Activated CD8-positive, alpha-beta memory T cell treated with anti-CD3 and anti-CD28 coated beads, Interleukin-2, amount 10 ng/mL, durations not matched to agents 7 days and 5 days (primary cell): ENCODE measurements at places on chromosomes 3 and 15.

GRCh38 chr3:171874251-171874681 is 31.1 kb downstream of the TMEM212 start:
- DNase-seq, result no peak

DNA sequence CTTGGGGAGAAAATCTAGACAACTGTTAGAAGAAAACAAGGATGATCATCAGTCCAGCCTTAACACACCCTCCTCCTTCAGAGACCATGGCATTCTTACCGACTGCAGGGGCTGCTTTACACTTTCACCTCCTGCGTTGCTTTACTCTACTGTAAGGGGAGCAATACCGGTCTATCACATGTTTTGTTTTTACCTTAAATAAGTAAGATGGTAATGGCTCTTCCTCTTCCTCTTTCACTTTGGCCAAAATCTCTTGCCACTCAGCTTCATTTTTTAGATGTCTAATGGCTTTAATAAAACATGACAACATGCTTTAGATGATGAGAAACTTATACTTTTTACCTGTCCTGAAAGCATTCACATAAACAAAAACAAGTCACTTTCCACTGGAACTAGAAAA is 33.4 kb upstream of the STIMATE start:
- no peak for DNase-seq

GRCh38 chr3:147390589-147391569 is 15.5 kb downstream of the ZIC4 start:
- no peak for DNase-seq

GRCh38 chr15:28921919-28922706 is 36.3 kb downstream of the APBA2 start:
- no peak for DNase-seq

- no peak for DNase-seq
Observed at GRCh38 chr3:123329636-123330340, 119.1 kb downstream of the ADCY5 start.

DNA sequence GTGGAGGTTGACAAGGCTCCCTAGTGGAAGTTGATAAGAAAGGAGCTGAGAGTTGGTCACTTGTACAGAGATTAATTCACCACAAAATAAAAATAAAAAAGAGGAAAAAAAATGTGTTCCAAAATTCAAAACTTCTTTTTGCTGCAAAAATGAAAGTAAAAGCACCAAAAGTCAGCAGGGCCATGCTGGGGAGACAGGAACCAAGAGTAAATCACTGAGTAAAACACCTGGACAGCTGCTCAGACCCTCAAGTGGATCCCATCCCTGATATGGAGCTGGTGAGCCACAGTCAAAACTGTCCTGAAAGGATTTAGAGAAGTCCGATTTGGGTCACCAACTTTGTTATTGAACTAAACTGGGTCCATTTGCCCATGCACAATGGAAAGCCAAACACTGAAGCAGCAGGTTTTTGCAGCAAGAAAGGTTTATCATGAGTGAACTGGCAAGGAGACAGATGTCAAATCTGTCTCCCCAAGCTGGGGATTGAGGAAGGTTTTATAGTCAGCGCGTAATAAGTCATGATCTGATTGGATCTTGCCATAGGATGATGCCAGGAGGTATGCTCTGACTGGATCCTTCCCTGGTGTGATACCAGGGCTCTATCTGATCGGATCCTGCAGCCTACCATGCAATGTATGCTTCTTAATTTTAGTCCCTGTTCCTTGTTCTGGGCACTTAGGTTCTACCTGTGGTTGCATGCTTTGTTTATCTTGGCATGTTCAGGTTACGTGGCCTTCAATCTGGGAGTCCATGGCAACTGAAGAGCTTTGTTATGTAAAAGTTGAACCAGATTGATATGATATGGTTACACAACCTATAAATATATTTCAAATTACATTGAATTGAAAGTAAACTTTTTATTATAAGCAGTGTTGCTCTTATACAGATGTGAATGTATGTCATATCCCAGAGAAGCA is 313.2 kb downstream of the POLQ start:
- no peak for DNase-seq

DNA sequence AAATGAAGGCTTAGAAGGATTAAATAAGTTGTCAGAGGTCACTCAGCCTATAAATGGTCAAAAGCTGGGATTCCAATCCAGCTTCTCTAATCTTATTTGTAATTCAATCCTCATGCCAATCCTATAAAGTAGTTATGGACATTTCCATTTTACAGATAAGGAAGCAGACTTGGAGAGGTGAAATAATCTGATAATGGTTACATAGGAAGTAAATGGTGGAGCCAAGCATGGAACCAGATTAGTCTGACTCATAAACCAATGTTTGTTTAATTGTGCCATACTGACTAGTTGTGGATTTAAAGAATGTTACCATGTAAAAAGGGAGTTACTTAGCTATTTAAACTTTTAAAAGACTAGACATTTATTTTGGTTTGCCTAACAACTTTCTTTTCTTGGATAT is 59.7 kb downstream of the KCNAB1 start:
- DNase-seq, result no peak

DNA sequence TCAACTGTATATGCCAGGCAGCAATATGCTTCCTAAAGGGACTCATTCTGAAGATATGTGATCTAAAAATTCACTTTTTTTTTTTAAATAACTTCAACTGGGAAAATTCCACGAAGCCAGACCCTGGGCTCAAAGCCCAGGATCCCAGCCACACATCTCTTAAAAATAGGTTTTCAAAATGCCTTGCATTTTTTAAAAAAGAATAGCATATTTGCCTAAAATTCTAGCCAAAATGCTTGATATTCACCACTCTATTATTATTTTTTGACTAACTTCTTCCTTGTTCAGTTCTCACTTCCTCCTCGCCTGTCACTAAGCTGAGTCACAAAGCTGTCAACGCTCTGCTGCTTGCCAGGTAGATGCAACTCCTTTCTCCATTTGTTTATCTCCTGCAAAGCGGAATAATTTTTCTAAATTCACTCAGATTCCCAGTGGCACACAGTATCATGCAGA is 28.0 kb upstream of the VGLL4 start:
- no peak for DNase-seq

GRCh38 chr15:76393614-76394013 is 57.0 kb downstream of the ISL2 start:
- DNase-seq, result no peak

- no peak for DNase-seq
Observed at GRCh38 chr3:27729748-27730611, 7.9 kb upstream of the EOMES start.

- no peak for DNase-seq
Observed at GRCh38 chr3:67301556-67301955, 303.4 kb downstream of the KBTBD8 start.

DNA sequence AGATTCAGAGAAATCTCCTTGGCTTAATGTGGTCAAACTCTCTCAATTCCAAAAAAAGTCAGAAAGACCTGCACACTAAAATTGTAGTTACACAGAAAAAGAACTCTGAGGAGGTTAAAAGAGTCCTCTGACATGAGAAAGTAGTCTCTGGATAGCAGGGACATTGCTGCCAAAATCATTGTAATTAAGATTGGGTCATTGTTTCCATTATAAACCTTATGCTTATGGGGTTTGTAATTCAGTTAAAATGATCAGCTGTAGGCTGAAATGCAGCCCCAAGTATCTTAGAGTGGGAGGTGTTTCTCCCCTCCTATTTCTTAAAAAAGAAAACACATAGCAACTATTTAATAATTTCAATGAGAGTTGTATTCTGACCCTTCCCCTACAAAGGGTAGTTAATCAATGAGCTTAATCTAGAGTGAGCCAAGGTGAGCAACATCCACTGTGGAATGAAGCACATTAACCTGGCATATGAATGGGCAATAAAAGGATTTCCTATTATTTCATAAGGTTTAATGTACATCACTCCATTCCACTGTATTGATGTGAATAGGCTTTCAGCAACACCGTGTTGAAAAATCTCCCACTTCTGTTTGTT is 406.9 kb downstream of the TIGIT start:
- no peak for DNase-seq

DNA sequence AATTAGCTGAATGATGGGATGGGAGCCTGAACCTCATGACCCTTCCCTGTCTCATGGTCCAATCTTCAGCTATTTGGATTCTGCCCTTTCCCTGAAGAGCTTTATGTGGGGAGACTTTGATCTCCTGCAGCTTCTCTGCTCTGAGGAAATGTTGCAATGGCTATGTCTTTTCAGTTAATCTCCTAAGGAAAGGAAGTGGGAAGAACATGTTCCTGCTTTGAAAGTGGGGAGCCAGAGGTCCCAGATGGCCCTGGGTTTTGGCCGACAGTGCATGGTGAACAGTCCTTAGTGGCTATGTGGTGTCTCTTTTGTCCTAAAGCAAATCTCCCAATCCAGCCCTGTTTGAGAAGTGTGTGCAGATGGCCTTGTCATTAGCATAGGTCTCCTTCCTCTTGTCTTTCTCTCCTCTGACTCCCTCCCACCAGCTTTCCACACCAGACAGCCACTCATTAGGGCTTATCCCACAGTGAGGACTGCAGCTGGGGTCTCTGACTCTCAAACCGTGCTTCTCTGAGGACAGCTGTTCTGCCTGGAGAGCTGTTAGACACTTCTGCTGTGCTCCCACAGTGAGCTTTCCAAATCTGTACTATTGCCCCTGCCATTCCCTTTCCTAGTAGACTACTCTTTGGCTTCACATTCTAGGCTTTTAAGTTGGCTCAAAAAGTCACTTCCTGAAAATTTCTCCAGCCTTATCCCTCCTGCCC is 365.8 kb upstream of the UMPS start:
- no peak for DNase-seq

DNA sequence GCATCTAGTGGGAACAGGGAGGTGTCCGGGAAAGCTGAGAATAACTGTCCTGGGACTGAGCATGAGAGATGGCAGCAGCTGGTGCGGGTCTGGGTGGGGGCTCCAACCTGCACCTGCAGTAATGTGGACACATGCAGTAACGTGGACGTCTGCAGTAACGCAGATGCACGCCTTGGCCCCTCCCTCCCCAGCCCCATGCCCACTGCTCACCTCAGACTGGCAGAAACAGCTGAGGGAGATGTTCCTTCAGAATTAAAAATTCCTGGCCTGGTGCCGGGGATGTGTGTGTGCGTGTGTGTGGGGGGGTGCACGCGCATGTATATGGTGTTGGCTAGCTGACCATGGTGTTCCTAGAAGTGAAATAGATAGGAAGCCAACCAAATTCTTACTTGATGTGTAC is 86.7 kb upstream of the OXTR start:
- no peak for DNase-seq

- no peak for DNase-seq
Observed at GRCh38 chr3:177787279-177788041, 590.2 kb upstream of the TBL1XR1 start.

DNA sequence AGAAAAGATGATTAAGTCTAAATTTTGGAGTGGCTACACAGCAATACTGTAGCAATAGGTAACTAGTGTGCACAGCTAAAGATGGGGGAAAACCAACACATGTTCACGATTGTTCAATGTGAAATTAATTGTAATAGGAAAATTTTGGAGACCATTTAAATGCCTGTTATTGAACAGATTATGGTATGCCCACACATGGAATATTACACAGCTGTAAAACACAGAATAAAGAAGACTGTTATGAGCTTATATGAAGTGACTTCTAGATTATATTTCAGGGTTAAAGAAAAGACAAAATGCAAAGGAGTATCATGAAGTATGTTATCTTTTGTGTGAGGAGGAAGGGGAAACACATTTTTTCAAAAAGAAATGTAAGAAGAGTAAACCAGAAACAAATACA is 43.8 kb downstream of the SPINK8 start:
- DNase-seq, result no peak

DNA sequence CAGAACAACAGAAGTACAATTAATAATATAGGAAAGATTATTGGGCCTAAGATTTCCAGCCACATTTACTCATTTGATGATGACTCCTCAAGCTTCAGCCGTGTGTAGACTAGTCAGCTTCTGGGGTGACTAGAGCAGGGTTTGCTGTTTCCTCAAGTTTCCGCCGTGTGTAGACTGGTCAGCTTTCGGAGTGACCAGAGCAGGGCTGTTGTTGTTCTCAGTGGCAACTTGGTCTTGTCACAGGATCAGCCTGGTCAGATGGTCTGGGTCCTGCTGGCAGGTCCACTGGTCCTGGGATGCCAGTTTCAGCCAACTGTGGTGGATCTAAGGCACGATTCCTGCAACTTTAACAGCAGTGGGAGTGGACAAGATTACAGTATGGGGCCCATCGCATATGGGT is 21.8 kb upstream of the NOX5 start:
- DNase-seq, result no peak

DNA sequence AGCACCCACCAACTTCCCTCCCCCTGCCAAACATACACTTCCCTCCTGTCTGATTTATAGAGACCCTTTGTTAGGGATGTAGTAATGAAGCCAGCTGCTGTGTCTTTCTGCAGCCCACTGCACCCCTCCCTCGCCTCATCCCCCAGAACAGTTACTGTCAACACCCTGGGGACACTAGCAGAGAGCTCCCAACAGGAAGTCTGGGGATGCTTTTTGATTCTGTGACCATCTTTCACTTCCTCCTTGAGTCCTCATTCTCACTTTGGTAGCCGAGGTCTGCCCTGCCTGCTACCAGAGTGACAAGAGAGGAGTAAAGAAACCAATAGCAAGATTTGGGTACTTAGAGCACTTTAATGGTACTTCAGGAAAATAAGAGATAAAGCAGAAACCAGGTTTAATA is 201.6 kb downstream of the SATB1 start:
- DNase-seq, result no peak

DNA sequence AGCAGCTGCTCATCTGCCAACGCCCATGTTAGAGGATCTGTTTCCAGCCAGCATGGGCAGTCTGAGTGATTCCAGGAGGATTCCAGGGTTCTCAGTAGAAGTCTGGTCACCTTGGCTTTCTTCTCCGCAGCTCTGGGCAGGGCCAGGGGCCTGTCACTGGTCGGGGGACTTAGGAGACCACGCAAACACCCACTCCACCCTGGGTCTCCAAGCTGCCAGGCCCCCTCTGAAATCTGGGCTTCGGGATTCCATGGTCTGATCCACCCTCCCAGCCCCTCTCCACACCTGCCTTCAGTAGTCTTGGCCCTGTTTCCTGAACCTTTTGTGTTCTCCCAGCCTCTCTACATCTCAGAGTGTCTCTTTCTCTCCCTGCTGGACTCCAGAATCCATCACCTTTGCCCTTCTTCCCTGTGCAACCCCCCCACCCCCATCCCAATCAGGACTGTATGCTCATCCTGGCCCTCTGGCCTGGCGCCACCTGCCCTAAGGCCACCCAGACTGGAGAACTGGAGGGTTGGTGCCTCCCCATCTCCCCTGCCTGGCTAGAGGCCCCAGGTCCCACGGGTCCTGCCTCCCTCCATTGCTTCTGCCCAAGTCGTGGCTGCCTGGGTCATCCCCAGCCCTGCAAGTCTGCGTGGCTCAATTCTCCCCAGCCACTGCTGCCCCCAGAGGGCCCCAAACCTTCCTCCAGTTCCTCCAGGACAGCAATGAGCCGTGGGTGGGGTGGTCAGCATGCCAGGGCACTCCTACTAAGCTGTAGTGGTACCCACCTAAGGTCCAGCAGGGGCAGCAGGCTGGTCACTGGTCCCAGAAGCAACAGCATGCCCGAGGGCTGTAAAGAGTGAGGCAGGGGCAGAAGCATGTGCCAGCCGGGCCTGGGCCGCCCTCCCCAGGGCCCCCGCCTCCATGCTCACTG is 102.8 kb downstream of the TBC1D2B start:
- DNase-seq, result no peak

DNA sequence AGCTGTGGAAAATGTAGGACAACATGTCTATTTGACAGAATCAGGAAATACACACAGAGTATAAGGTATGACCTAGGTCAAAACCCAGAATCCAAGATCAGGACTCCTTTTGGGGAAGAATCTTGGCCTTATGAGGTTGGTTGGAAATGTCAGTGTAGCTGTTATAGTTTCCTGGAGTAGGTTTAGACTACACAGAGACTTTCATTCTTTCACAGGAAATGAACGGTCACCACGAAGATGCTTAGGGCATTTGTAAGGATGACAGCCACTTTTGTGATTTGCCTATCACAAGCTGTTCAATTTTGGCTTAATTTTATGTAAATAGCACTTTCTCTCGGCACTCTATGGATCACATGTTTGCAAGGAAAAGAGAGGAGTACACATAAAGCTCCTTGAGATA is 18.6 kb upstream of the ZBTB20 start:
- no peak for DNase-seq
